ENCODE measurements at places on chromosomes 2 and 18. TPM values are rescaled to one million over a fixed set of nuclear protein-coding genes. Genes with fewer than 3 reads are reported as not detected.
A peak's percentile ranks its signal among the peaks of the same experiment; 100 is the strongest.

Gene ELOA2
- total RNA-seq, result not detected

Gene NETO1
- total RNA-seq, result not detected

Gene COL4A4
- 11.4 TPM for total RNA-seq

GRCh38 chr2:74688881-74689280 lies 34.8 kb downstream of the SEMA4F start:
- peaks cover 14% of the 10 kb centered on the region for H3K4me1 ChIP-seq
- no peaks in the 10 kb centered on the region for H3K36me3 ChIP-seq
- H3K27me3 ChIP-seq, result no peaks in the 10 kb centered on the region
- H3K27ac ChIP-seq, result no peak overlapping the region
- no peak for DNase-seq
- no peak overlapping the region for H3K4me3 ChIP-seq

- no peak for DNase-seq
- H3K36me3 ChIP-seq, result no peaks in the 10 kb centered on the region
- no peaks in the 10 kb centered on the region for H3K27me3 ChIP-seq
- no peak overlapping the region for H3K4me3 ChIP-seq
- H3K27ac ChIP-seq, result peak overlapping the region; percentile 5
- peaks cover 14% of the 10 kb centered on the region for H3K4me1 ChIP-seq
Observed at GRCh38 chr18:63553081-63553480, 10.9 kb downstream of the SERPINB12 start.

DNA sequence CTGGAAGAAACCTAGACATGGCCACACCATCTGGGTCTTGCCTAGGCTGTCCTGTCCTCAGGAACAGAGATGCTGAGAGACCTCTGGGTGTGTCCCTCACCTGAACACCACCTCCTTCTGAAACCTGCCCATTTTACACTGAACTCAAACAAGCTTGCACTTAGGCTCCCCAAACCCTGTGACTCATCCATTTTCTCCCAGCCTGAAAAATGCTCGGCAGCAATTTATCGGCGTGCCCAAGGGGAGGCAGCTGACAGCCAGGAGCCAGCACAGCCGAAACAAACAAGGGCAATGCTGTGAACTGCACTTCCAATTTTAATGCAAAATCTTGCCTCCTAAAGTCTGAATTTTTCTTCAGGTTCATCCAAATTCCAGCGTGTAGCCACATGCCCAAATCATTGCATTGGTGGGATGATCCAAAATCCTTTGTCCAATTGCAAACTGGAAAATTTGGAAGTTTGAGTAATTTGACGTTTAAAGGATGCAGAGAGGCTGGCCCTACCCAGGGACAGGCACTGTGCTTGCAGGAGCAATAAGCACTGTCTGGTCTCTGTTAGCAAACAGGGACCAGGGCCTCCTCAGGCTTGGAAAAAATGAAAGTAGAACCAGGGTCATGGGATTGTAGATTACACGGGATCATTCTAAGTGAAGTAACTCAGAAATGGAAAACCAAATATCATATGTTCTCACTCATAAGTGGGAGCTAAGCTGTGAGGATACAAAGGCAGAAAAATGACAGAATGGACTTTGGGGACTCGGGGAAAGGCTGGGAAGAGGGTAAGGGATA lies 67.7 kb downstream of the GALNT14 start:
- no peak for DNase-seq
- no peaks in the 10 kb centered on the region for H3K36me3 ChIP-seq
- H3K4me1 ChIP-seq, result no peaks in the 10 kb centered on the region
- no peak overlapping the region for H3K4me3 ChIP-seq

DNA sequence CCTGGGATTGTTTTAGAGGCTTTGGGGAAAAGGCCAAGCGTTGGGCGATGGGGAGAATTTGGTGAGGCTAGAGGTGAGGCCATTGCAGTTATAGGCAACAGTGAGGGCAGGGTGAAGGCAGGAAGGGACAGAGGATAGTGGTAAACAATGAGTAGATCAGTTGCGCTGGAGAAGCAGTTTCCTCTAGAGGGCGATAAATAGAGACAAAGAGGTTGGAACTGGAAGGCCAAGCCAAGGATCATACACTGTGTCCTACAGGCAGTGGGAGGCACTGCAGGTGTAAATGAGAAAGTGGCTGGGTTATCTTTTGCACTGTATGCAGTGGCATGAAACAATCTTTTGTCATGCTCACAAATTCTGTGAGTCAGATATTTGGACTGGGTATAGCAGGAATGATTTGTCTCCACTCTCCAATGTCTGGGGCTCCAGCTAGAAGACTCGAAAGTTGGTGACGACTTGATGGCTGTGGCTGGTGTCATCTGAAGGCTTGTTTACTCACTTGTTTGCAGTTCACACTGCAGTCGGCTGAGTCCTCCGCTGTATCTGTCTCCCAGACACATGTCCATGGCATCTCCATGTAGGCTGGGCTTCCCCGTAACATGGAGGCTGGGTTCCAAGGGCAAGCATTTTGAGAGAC lies 82.1 kb downstream of the TNP1 start:
- no peak overlapping the region for H3K4me3 ChIP-seq
- no peaks in the 10 kb centered on the region for H3K27me3 ChIP-seq
- no peak overlapping the region for H3K27ac ChIP-seq
- no peak for DNase-seq
- H3K4me1 ChIP-seq, result peaks cover 37% of the 10 kb centered on the region
